ENCODE measurements at places on chromosomes 16 and 17.

DNA sequence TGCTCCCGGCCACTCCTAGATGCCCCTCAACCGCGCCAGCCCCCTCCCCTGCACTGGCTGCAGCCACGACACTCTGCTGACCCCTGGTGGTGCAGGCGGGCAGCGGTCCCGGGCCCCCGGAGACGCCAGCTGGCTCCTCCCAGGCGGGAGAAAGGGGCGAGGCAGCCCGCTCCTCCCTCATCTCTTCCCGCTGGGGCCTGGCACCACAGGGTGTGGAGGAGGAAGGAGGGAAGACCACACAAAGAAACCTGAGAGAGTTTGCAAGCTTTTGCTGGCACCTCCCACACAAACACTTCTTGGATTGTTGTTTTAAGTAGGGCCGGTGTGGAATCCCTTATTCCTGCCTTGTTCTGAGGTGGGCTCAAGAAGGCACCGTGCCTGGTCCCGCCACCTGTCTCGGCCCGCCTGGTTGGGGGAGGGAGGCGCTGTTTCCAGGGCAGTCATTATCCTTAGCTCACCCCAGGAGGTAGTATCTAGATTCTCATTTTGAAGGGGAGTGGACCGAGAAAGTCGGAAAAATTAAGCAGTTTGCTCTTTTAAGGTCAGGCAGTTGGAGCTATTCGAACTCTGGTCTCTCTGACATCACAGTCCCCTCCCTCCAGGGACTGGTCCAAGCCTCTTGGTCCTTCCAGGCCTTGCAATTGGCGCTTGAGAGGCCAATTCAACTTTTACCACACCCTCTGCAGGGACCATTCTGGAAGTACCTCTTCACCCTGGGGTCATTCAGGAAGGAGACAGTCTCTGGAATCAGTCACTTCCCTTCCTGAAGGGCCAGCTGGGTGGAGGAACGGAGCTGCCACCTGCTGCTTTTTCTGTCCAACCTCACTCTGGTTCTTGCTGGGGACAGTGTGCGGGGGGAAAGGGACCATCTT, 959 bp upstream of the ANKRD13B start:
- no peak for DNase-seq

GRCh38 chr17:63932721-63933120, 590 bp upstream of the CD79B start:
- DNase-seq = no peak

DNA sequence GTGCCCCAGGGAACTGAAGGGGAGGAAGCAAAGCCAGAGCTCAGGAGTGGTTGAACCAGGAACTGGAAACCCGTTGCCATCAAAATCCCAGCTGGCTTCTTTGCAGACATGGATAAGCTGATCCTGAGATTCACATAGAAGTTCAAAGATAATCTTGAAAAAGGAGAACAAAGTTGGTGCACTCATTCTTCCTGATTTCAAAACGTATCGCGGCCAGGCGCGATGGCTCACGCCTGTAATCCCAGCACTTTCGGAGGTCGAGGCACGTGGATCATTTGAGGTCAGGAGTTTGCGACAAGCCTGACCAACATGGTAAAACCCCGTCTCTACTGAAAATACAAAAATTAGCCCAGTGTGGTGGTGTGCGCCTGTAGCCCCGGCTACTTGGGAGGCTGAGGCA, 7.1 kb downstream of the RAP1GAP2 start:
- no peak for DNase-seq

GRCh38 chr17:32927201-32927723, 691 bp upstream of the TMEM98 start:
- DNase-seq = no peak

DNA sequence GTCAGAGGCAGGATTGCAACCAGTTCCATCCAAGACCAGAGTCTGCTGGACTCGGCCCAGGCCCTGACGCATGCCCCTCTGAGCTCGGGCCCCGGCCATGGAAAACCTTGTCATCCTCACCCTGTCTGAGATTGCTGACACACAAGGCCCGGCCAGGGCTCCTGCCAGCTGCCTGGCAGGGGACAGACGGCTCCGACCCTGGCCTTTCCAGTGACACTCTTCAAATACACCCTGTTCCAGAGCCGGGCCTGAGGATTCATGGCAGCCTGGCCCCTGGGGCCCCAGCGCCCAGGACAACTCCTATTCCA, 3.2 kb upstream of the PABPN1L start:
- no peak for DNase-seq

All from HS-5 (cell line).